ENCODE measurements at places on chromosomes 6 and 20.

DNA sequence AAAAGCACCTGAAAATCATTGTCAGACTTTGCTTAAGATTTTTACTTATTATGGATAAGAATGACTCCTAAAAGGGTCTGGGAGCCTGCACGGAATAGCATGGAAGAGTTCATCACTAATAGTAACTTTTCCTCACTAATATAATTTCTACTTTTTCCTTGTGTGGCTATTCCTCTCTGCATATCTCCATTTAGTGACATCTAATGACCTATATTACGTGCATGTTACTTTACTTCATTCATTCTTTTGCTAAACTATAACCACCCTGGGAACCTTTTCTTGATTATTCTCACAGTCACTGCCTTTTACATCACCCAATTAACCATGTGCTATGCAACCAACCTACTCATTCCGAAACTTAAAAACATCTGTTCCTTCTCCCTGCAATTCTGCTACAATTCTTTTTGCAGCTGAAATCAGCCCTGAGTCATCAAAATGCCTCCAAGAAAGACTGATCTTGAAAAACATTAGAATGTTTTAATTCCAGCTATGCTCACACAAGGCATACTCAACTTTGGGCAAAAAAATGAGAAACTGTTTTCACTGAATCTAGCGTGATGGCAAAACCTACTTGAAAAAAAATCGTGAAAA, 313.3 kb downstream of the RNGTT start:
- no peak for ATAC-seq

- no peak for ATAC-seq
These were observed 11.7 kb upstream of the FRK start for GRCh38 chr6:116072368-116072767.

- ATAC-seq = peak; percentile 76
These were observed 337.4 kb upstream of the PRDM1 start for GRCh38 chr6:105748737-105749161.

DNA sequence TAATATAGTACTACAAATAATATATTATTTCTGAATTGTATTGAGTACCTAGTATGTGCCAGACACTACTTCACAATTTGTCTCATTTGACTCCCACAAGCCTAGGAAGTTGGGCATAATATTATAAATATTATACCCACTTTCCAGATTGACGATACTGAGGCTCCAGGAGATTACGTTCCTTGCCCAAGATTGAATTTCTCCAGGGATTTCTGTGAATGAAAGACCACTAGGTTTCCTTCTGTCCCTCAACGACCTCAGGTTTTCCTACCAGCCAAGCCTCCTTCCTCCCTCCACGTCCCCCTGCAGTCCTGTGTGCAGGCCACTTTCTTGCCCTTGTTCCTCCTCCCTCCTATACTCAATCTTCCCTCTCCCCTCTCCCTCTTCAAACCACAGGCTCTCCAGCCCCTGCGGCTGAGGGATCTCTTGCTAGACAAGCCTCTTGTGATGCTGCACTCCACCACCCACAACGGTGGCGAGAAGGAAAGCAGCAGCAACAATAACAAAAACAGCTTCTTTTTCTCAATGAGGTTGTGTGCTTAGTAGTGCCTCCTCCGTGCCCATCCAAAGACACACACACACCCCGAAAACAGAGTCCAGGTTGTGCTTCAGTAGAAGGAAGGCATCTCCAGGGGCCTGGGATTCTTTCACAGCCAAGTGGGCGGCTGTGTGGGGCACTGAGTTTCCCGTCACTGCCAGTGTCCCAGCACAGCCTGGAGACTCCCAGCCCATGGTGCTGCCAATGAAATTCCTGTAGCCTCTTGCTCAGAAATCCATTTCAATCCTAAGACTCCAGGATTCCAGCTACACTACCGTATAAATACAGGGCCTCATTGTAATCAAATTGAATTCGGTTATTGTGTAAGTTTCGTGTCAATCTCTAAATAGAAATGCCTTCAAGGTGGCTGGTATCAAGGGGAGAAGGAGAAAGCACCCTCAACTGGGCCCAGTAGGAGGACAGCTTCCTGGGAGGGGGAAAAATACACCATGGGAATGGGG, 94.4 kb downstream of the NCR2 start:
- no peak for ATAC-seq

DNA sequence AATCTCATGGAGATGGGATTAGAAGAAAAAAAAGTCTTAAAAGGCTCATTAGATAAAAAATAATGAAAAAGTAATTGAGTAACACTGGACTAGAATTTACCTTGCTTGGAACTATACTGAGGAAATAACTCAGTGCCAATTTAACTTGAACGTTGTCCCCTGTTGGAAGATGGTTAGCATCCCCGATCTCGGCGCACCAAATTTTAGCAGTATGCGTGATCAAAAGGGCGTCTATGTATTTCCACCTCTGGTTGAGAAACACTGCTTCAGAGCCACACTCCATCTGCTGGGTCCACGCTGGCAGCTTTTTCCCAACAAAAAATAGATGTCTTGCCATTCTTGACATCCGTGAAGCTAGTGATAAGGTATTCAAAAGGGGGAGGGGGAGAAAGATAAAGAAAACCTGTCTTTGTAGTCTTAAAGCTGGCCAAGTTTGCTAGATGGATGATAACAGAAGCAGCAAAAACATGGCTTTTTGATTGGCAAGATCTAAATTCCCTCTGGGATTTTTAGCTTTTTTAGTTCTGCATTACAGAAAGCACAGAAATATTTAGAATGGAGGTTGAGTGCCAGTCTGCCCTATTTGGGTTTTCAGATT, 6.4 kb downstream of the HINT3 start:
- no peak for ATAC-seq

DNA sequence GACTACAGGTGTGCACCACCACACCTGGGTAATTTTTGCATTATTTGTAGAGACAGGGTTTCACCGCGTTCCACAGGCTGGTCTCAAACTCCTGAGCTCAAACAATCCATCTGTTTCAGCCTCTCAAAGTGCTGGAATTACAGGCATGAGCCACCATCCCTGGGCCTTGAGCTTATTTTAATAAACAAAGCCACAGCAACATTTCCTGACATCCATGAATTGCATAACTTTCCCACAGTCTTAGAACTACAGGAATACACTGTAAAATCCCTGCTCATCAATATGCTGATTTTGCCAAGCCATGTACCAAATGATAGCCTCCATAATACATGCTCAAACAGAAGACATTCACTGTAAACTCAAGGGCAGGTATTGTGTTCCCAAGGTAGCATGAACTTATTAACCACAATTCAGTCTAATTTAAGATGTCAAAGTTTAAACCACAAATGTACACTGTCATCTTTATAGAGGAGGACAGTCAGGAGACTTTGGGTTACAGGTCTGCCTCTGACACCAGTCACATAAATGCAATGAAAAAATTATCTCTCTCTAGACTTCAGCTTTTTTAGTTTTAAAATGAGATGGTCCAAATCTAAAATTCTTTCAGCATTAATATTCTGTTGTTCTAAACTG, 40.0 kb downstream of the NUDT3 start:
- ATAC-seq = no peak

- ATAC-seq = no peak
These were observed 146.2 kb downstream of the MMS22L start for GRCh38 chr6:97136626-97137358.

DNA sequence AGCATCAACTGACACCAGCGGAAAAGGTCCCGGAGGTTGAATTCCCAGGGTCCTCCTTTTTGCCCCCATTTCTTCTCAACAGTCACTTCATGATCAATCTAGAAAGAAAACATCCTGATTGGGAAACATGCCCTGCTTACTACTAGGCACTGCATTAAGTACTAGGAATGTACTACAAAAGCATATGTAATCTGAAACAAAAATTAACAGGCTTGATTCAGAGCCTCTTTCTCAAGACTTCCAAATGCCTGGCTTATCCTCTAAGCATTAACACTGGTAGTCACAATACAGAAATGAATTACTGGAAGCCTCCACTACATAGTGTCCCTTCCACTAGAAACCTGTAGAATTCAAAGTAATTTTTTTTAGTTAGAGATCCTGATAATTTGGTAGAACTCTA, 84.5 kb upstream of the LYRM2 start:
- ATAC-seq = no peak

GRCh38 chr20:62956387-62957135, 4.1 kb downstream of the SLC17A9 start:
- no peak for ATAC-seq

GRCh38 chr6:82066991-82067411, 180.5 kb downstream of the IBTK start:
- no peak for ATAC-seq

GRCh38 chr20:62632575-62633090, 9.7 kb upstream of the SLCO4A1 start:
- ATAC-seq = no peak

- no peak for ATAC-seq
These were observed 25.8 kb upstream of the CEP85L start for GRCh38 chr6:118677193-118677592.

DNA sequence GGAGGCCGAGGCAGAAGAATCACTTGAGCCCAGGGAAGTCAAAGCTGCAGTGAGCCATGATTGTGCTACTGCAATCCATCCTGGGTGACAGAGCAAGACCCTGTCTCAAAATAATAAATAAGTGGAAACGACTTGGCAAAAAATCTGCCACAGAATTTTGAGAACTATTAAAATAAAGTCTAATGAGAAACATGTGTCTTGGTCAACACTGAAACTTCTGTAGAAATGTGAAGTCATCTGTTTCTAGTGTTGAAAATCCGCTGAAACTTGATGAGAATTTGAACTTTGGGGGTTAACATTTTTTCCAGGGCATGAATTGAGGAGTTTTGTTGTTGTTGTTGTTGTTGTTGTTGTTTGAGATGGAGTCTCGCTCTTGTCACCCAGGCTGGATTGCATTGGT, 29.0 kb upstream of the BCLAF1 start:
- ATAC-seq = no peak

DNA sequence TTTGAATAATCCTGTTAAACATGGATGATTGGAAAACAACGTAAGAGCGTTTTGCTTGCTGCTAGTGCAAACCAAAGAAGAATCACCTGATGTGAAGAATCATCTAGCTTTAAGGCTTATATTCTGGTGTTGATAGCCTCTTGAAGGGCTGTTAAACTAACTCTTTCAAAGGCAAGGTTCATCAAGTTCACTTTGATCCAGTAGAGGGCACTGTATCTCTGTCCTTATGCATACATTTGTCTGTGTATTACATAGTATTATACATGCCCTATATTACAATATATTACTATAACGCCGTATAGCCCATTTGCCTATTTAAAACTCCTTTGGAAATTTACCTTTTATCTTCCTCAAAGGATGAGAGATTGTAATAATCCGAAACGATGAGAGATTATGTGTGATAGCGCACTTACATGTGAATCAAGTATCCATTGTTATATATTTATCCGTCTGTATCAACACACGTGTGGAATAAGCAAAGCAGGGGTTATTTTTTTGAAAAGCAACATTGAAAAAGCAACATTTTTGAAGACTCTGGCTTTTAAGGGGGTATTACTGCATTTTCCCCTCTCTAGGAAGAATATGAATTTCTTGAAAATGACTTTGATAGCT, 50.8 kb upstream of the NRN1 start:
- peak; percentile 60 for ATAC-seq

DNA sequence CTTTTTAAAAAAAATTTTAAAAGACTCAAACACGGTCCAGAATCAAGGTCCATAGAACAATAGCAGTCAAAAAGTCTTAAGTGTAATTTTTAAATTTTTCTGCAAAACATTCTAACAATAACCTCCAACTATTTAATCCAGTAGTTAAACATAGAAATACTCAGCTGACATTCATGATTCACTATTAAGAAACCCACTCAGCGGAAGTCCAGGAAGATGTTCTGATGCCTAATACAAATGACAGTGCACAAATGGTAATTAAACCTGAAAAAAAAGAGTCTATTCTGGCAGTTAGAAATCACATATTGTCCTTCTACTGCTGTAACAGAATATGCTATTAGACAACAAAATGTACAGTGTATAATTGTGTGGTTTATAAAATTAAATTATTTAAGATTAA, 128.2 kb upstream of the BMP5 start:
- no peak for ATAC-seq

DNA sequence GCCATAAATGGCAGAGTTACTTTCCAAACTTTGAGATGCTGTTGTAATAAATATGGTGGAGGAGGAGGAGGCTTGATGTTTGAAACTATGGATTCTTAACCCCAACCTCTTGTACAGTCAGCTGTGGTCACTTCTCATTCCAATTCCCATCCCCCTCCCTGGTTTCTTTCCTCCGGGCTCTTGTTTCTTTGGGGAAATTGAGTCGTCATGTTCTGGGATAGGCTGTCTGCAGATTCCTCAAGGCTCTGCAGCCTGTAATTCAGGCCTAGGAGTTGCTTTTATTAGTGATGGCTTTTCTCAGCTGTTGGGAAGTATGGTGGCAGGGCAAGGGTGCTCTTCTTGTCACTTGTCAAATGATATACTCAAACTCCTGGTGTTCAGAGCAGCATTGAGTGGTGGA, 2.6 kb downstream of the PTK7 start:
- ATAC-seq = no peak

DNA sequence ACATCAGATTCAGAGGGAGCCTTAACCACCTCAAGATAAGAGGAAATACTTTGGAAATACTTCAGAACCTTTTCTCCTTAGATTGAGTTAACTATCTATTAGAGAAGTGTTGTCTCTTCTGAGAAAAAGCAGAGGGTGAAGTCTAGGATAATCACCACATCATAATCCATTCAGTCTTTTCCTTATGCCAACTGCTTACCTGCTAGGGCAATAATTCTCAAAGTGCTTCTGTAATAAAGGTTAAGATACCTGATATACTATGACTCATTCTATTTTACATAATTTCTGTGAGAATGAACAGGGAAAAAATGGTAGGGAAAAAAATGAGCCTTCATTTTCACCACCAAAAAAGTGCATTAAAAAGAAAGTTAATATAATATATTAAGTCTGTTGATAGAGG, 70.1 kb upstream of the LOC128125822 start:
- peak; percentile 62 for ATAC-seq

- no peak for ATAC-seq
These were observed 64.2 kb downstream of the LMBRD1 start for GRCh38 chr6:69732640-69733039.

GRCh38 chr6:29527126-29527525, 32.4 kb downstream of the UBD start:
- no peak for ATAC-seq

DNA sequence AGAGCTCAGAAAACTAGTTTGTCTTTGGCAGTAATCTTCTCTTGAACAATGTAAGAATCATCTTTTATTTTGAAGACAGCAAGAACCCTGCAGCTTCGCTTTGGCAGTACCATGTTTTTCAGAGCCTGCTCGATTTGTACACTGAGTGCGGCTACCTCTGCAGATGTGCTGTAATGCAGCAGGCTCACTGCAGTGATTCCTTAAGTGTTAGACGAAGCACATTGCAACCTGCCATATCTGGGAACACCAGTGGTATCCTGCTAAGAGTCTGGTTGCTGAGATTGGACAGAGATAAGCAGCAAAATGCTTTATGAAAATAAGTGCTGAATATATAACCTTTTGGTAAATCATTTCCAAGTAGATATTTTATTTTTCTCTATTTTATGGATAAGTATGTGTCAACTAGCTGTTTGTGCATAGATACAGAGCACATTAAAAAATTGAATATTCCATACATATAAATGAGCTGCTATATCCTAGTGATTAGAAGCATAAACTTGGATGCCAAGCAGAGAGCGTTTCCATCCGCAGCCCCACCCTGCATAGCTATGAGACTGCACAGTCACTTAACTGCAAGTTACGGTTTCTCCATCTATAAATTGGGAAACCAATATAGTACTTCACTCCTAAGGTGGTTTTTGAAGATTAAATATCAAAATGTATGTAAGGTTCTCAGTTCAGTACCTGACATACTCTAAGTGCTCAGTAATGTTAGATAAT, 328.3 kb downstream of the FARS2 start:
- ATAC-seq = no peak
